ENCODE measurements at places on chromosomes 3 and 15.

GRCh38 chr15:47507221-47507985, 209.9 kb upstream of the SEMA6D start:
- DNase-seq = no peak

DNA sequence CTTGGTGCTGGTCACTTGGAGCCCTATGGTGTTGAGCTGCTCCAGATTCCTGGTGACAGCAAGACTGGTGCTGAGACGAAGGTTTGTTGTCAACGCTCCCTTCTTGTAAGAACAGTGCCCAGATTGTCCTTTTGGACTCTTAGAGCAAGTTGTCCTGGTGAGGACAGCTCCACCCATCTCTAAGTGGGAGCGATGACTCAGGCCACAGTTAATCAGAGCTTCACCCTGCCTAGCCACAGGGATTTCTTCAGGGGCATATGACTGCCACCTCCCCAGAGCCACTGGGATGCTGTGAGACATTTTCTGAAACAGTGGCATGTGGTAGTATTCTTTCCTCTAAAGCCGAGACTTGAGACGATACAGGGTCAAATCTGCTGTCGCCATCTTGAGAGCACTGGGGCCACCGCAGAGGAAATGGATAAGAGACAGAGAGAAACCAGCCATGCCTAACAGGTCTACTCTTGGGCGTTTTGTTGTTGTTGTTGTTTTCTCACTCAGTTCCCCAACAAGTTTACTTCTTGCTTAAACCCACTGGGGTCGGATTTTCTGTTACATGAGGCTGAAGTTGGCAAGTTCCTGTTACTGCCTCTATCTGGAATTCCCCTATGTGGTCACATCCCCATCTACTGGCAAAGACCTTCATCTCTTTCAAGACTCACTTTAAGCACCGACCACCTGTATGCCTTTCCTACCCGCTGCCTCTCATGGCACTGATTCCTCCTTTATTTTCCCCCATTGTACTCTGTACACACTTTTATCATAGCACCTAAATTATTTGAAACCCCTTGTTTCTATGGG, 16.0 kb upstream of the PCOLCE2 start:
- DNase-seq = no peak

DNA sequence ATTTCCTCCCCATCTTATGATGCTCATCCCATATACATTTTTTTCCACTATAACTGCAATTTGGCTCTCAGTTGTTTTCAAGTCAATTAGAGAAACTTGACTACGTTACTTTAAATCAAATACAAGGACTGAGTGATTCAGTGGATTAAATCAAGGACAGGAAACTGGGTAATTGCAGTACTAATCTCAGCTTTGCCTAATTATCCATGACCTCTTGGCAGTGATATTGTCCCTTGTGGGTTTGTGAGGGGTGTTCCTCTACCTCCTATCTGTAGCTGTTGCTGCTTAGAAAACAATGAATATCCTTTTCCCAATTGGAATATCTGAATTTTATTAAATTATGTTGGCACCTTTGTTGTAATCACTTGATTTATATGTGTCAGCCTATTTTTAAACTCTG, 79.4 kb downstream of the ZPLD1 start:
- no peak for DNase-seq

- no peak for DNase-seq
Measured at GRCh38 chr3:57992452-57993213, 15.6 kb upstream of the FLNB start.

DNA sequence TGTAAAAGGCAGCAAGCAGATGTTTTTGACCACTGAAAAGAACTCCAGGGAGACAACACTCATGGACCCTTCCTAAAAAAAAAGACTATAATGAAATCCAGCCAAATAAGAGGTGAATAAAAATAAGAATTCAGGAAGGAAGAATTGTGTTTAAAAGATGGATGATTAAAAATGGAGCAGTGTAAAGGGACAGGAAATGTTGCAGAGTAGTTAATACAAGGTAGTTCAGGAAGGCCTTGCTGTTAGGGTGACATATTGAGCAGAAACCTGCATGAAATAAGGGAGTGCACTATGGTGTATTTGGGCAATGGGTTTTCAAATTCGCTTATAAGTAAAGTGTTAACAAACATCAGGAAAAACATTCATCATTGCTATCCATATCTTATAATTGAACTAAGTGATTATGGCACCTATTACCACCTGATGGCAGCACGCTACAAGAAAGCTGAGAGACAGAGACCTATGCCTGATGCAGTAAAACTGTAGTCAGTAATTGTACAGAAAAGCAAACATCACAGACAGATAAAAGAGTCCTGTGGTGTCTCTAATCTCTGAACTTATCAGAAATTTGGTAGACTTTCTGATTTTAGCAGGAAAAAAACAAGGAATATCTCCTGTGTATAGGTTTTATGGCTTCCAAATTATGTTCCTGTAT, 5.8 kb upstream of the DBR1 start:
- DNase-seq = peak; percentile 54

GRCh38 chr15:32096916-32097617, 66.8 kb downstream of the CHRNA7 start:
- no peak for DNase-seq

Measured in CD4-positive, alpha-beta T cell treated with Interleukin-17A for 4 hours (primary cell).